ENCODE measurements at places on chromosomes 16 and 17.

- DNase-seq, result peak; percentile 57
These were observed 9.9 kb downstream of the KRTAP9-1 start for GRCh38 chr17:41199421-41200078.

DNA sequence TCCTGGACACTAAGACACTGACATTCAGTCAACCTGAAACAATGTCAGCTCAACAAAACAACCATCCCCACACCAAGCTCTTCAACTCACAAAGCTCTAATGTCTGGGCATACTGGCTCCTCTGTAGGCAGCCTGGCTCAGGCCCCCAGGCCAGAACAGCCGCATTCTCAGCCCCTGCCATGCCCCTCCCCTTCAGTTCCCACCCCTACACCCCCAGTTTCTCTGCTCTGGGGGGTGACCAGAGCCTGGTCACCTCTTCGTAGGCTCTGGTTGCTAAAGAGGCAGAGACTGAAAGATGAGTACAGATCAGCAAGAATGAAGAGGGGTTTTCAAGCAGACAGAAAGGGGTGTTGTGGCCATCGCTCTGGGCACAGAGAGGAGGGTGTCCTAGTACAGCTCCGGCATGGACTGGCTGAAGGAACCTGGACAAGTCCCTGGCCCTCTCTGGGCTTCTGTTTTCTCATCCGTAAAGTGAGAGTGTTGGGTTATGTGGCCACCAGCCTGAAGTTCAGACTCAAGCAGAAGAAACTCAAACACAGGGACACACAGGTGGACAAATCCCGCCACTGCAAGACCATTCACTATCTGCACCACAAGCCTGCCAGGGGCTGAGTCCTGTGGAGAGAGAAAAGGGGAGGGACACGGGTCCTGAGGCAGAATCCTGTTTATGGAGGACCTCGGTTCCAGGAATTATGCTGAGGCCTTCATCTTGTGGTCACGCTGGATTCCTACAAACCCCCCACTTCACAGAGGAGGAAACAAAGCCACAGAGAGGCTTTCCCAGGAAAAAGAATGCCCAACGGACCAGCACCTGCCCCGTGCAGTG is 987 bp upstream of the SLC4A1 start:
- DNase-seq, result no peak

GRCh38 chr17:52546493-52546892 is 388.0 kb upstream of the CA10 start:
- no peak for DNase-seq

- DNase-seq, result no peak
These were observed 22.7 kb upstream of the TMEM101 start for GRCh38 chr17:44037471-44037870.

DNA sequence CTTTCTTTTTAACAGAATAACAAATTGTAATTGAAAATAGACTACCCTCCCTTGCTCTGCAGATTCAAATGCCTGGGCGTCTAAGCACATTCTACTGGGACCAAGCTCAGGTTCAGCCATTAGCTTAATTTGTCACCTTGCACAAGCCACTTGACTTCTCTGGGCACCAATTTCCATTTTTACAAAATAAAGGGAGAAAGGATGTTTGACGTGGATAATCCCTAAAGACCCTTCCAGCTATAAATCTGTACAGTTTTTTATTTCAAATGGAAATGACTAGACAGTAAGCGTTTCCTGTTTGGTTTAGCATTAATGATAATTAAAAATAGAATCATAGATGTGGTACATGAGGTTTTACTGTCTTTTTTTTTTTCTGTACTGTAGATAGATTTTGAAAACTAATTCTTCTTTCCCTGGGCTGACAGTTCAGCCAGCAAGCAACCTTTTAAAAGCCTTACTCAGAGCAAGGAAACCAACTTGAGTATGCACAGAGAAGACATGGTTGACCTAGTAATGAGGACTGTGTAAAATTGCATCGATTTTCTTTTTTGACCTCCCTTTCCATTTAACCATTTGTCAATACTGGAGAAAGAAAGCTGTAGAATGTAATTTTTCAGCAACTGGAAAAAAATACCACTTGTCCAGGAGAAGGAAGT is 1329.5 kb upstream of the CDH8 start:
- DNase-seq, result no peak

DNA sequence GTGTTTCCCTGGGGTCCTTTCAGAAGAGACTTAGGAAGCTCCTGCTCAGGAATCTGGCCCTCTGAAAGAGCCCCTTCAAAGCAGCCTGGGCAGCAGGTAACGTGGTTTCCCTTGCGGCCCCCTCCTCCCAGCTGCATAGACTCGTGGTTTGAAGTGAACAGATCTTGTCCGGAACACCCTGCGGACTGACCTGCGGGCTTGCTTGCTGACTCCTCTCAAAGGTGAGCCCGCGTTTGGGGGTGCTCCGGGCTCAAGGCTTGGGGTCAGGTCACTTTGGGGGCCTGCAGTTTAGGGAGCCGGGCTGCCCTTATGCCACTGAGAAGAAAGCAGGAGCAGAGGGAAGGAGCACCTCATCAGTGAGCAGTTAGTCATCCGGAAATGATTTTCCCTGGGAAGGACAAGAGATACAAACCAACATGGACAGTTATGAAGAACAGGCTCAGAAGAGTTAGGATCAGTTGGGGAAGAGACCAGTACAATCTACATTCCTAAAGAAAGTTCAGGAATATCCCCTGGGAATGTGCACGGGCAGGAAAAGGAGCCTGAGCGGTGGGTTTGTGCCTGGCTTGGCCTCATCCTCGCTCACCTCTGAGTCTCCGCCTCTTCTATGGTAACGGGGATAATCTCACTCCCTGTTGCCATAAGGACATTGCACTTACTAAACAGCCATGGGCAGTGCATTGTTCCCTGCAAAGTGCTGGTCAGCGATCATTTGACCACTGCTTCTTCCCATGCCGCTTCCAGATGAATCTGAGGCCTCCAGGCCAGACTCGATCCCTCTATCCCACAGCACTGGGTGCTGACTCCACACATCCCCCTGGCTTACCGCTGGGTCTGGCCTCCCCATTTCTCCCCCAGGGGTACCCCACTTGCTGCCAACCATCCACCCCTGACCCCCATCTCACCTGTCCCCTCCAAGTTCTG is 10.0 kb downstream of the LDHD start:
- no peak for DNase-seq
